ENCODE measurements at places on chromosomes 11 and 22.

GRCh38 chr11:2477936-2478335 is 33.1 kb downstream of the KCNQ1 start:
- DNase-seq: no peak

- DNase-seq: no peak
Observed at GRCh38 chr11:45021001-45021400, 70.3 kb upstream of the TP53I11 start.

DNA sequence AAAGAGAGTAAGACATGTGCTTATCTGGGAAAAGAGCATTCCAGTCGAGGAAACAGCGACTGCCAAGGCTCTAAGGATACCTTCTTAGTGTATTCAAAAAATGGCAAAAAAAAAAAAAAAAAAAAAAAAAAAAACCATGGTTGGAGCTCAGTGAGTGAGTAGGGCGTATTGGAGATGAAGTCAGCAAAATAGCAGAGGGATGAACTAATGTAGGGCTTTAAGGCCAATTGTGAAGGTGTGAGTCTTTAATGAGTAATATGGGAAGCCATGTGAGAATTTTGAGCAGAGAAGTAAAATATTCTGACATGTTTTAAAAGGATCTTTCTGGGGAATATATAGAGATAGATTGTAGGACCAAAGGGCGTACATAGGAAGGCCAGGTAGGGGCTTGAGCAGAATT is 498.6 kb upstream of the ISX start:
- no peak for DNase-seq

DNA sequence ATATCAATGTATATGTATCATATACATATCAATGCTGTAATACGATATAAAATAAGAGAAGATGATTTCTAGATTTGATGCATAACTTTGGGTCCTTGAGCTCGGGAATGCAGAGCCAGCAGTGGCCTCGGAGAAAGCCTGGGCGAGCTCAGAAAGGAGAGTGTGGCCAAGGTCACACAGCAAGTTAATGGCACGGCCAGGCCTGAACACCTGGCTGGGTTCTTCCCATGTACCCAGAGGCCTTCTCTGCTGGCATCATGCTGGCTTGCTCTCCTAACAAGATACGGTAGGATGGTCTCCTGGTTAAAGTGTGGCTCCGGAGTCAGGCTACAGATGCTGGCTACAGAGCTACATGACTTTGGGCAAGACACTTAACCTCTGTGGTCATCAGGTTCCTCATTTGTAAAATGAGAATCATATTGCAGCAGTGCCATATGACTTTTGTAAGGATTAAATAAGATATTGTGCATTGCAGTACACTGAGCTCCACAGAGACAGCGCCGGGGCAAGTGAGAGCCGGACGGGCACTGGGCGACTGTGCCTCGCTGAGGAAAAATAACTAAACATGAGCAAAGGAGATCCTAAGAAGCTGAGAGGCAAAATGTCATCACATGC is 29.9 kb downstream of the TPST2 start:
- no peak for DNase-seq

DNA sequence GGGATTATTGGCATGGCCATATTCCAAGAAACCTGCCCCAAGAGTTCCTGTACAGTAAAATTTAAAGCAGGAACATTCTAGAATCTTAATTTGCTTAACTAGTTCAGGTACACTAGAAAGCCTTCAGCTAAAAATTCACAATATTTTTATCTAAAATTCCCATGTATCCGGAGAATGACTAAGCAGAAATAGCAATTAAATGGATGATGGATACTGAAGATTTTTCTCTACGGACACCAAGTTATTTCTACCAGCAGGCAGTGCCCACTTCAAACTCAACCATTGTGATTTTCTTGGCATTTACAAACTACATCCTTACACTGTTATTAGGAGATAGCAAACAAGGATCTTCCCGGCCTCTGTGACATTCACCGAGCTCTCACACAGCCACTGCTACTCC is 2.9 kb downstream of the PATE3 start:
- no peak for DNase-seq

DNA sequence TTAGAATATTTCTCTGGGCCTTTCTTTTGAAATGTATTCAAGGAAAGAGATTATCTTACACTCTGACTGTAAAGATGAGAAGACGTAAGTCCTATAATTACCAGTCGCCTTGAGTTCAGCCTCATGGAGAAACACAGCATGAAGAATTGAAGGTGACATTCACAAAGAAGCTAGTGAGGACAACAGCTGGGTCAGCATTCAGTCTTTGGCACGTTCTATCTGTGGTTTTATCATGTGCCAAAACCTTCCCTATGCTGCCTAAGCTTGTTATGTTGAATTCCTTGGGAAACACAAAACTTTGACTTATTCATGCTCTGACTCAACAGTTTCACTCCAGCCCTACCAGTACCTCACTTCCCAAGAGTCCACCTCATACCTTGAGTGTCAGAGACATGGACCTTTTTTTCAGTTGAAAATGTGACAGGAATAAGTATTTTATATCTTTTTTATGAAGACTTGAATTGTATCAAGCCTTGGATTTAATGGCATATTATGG is 198.8 kb upstream of the KIRREL3 start:
- no peak for DNase-seq

GRCh38 chr11:125090816-125091215 is 20.6 kb downstream of the TMEM218 start:
- DNase-seq: no peak

GRCh38 chr11:7494086-7494745 is 8.9 kb downstream of the OLFML1 start:
- DNase-seq: no peak

Data from glutamatergic neuron (in vitro differentiated cells).